Activated naive CD8-positive, alpha-beta T cell treated with anti-CD3 and anti-CD28 coated beads, Interleukin-2, amount 50 U/mL, for 24 hours (primary cell): ENCODE measurements at places on chromosomes 11 and 22.

DNA sequence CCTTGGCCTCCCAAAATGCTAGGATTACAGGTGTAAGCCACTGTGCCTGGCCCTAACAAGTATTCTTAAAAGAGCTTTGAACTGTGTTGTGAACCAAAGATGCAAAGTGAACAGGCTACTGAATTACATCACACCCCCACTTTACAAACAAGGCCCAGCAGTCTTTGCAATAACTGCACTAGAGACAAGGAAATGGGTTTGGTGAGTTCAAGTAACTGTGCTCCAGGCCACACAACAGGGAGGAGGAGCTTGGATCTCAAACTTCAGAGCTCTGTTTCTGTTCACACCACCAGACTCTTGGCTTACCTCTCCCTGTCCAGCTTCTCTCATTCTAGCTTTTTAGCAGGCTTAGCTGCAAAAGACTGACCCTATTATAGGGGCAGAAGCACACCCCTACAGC, 30.4 kb upstream of the RASL10A start:
- no peak overlapping the region for H3K4me3 ChIP-seq
- H3K27me3 ChIP-seq, result no peaks in the 10 kb centered on the region
- no peak for DNase-seq
- H3K27ac ChIP-seq, result no peak overlapping the region
- peaks cover 46% of the 10 kb centered on the region for H3K36me3 ChIP-seq
- H3K4me1 ChIP-seq, result no peaks in the 10 kb centered on the region

DNA sequence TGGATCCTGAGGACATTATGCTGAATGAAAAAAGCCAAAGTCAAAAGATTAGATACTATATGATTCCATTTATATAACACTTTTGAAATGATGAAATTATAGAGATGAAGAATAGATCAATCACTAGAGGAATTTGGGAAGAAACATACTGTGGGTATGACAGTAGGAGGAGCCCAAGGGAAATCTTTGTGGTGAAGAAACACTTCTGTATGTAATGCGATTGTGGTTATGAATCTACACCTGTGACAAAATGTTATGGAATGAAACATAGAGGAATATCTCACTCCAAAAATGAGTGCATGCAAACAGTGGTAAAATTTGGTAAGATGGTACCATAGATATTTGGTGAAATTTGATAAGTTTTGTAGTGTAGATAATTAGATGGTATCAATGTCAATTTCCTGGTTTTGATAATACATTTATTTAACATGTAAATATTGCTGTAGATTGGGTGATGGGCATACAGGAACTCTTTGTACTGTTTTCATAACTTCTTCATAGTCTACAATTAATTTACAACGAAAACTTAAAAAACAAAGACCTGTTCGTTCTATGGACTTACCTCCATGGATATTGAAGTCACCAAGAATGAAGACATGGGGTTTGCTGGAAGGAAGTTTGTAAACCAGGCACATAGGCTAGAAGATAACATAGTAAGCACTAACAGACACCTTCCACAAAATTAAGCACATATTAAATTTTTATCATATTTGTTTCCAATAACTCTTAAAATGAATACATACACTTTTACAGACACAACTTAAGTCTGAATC, 11.5 kb downstream of the MRGPRX1 start:
- no peak overlapping the region for H3K27ac ChIP-seq
- H3K4me1 ChIP-seq, result no peaks in the 10 kb centered on the region
- no peaks in the 10 kb centered on the region for H3K36me3 ChIP-seq

DNA sequence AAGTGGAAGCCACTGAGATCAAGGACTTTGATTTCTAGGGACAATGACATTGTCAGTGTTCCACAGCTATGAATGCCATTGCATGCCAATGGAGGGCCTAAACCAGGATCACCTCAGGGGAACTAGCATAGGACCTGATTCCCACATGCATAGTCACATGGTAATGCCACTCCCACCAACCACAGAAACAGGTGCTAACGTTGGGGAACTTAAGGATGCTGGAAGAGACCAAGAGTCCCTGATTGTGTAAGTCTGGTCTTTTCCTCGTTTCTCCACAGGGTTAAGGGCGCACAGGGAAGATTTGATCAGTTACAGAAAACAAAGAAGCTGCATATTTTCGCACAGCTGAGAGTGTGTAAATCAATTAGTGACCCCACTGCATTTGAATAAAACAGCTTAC, 59.4 kb upstream of the CD44 start:
- H3K36me3 ChIP-seq, result peaks cover 5% of the 10 kb centered on the region
- no peak for DNase-seq
- no peak overlapping the region for H3K4me3 ChIP-seq
- H3K4me1 ChIP-seq, result peaks cover 88% of the 10 kb centered on the region

- H3K27me3 ChIP-seq, result peaks cover 16% of the 10 kb centered on the region
- H3K4me3 ChIP-seq, result no peak overlapping the region
- no peak overlapping the region for H3K27ac ChIP-seq
Observed at GRCh38 chr22:26893173-26894110, 236.1 kb downstream of the MIAT start.

GRCh38 chr22:45351956-45352355, 42.2 kb downstream of the FAM118A start:
- H3K4me1 ChIP-seq, result peaks cover 8% of the 10 kb centered on the region
- no peak overlapping the region for H3K4me3 ChIP-seq
- no peak overlapping the region for H3K27ac ChIP-seq
- no peak for DNase-seq
- no peaks in the 10 kb centered on the region for H3K27me3 ChIP-seq
- H3K36me3 ChIP-seq, result no peaks in the 10 kb centered on the region

- no peak for DNase-seq
- no peaks in the 10 kb centered on the region for H3K36me3 ChIP-seq
- no peak overlapping the region for H3K4me3 ChIP-seq
- no peaks in the 10 kb centered on the region for H3K27me3 ChIP-seq
- H3K27ac ChIP-seq, result no peak overlapping the region
Observed at GRCh38 chr22:21070690-21071615, 25.2 kb downstream of the LRRC74B start.

- no peak overlapping the region for H3K27ac ChIP-seq
- no peak overlapping the region for H3K4me3 ChIP-seq
- H3K4me1 ChIP-seq, result no peaks in the 10 kb centered on the region
- H3K36me3 ChIP-seq, result no peaks in the 10 kb centered on the region
- DNase-seq, result no peak
- peaks cover 24% of the 10 kb centered on the region for H3K27me3 ChIP-seq
Observed at GRCh38 chr11:7257724-7258123, 6.0 kb downstream of the SYT9 start.

DNA sequence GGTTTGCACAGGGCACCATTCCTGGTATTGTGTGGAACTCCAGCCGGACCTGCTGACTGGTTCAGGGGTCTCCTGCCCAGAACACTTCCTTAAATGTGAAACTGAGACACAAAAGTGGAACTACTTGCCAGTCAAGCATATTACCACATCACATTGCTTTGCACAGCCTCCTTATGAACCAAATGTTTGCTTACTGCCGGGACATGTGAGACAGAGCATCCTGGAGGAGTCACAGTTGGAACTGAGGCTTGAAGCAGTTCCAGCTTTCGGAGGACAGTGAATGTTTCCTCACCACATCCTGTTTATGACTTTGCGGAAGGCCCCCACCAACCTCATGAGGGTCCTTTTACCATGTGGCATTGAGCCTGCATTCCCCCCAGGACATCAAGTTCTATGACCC, 105.8 kb upstream of the ARHGAP42 start:
- no peaks in the 10 kb centered on the region for H3K36me3 ChIP-seq
- no peak overlapping the region for H3K4me3 ChIP-seq
- no peak overlapping the region for H3K27ac ChIP-seq
- DNase-seq, result no peak

DNA sequence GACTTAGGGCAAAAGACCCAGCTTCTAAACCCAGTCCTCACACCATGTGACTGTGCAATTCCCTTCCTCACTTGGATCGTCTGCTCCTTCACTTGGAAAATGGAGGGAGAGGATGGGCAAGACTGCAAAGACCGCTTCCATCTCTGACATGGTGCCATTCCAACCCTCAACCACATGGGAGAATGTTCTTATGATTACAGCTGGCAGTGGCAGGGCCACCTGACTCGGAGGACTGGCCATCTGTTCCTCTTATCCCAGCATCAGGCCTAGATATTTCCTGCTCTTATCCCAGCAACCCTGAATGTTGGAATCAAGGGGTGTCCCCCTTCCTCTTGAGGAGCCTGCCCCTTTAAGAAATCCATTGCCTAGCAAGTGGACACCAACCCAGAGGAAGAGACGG, 15.4 kb downstream of the DSCAML1 start:
- no peak overlapping the region for H3K4me3 ChIP-seq
- no peaks in the 10 kb centered on the region for H3K36me3 ChIP-seq

- no peaks in the 10 kb centered on the region for H3K36me3 ChIP-seq
- H3K27ac ChIP-seq, result no peak overlapping the region
- peaks cover 41% of the 10 kb centered on the region for H3K27me3 ChIP-seq
- no peaks in the 10 kb centered on the region for H3K4me1 ChIP-seq
- no peak overlapping the region for H3K4me3 ChIP-seq
Observed at GRCh38 chr11:12835286-12835685, 161.1 kb downstream of the TEAD1 start.

- peaks cover 5% of the 10 kb centered on the region for H3K27me3 ChIP-seq
- no peaks in the 10 kb centered on the region for H3K36me3 ChIP-seq
- no peaks in the 10 kb centered on the region for H3K4me1 ChIP-seq
- DNase-seq, result no peak
Observed at GRCh38 chr22:35959121-35959800, 69.4 kb downstream of the RBFOX2 start.

DNA sequence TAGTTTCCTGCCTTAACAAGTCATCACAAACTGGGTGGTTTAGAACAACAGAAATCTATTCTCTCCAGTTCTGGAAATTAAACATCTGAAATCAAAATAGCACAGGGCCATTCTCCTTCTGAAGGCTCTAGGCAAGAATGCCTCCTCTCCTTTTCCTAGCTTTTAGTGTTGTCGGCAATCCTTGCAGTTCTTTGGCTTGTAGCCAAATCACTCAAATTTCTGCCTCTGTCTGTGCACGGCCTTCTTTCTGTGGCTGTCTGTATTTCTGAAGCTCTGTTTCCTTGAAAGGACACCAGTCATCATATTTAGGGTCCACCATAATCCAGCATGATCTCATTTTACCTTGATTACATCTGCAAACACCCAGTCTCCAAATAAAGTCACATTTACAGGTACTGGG, 795.5 kb downstream of the METTL15 start:
- H3K36me3 ChIP-seq, result no peaks in the 10 kb centered on the region
- no peak for DNase-seq
- H3K4me1 ChIP-seq, result no peaks in the 10 kb centered on the region
- H3K27ac ChIP-seq, result no peak overlapping the region
- no peaks in the 10 kb centered on the region for H3K27me3 ChIP-seq

- no peaks in the 10 kb centered on the region for H3K4me1 ChIP-seq
- no peak for DNase-seq
- no peaks in the 10 kb centered on the region for H3K27me3 ChIP-seq
- H3K36me3 ChIP-seq, result no peaks in the 10 kb centered on the region
- no peak overlapping the region for H3K4me3 ChIP-seq
Observed at GRCh38 chr11:129324533-129325175, 51.0 kb upstream of the BARX2 start.

DNA sequence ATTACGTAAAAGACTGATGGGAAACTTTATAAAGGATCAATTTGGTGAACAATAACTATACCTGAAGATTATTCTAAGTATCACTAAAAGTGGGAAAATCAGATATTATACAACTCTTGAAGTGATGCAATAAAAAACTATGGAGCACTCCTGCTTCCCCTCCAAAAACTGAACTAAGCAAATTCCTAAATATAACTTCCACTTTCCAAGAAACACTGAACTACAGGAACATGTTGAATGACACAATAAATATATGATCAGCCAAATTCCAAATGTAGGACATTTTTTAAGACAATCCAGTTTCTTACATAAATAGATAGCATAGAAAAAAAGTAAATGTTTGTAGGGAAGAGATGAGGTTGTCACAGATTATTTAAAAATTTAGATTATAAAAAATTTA, 102.1 kb upstream of the APOA1 start:
- no peak overlapping the region for H3K4me3 ChIP-seq
- no peaks in the 10 kb centered on the region for H3K4me1 ChIP-seq
- no peak overlapping the region for H3K27ac ChIP-seq

DNA sequence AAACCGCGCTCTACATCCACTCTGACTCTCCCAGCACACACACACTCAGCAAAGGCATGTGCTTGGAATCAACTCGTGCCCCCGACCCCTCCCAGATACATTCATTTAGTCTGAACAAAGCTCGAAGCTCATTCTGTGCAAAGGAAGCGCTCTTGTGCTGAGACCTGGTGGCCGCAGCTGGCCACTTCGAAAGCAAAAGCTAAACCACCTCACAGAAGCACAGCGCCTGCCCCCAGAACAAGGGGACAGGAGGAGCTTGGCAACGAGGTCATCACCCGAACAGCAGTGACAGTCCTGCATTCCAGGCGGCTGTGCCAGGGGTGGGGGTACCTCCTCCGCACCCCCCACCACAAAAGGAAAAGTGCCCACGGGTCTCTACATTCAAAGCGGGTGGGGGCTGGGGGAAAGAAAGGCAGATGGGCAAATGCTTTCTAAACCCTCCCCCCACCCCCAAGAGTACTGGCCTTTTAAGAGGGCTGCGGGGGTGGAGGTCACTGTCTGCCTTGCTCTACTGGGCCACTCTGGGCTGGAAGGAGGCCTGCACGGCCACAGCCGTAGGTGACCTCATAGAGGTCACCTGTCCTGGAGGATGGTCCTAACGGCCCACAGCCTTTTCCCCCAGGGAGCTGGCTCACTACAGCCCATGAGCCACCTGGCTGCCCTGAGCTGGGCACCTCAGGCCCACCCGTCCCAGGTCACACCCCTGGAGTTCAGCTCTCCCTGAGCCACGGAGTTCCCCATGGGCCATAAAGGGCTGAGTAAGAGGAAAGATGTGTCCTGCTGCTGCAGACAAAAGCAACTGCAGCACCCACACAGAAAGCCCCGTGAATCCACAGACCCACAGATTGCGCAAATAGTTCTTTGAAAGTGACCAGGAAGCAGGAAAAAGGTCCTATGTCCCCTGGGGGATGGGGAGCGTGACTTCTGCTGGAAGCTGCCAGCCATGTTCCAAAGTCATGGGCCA, 21.3 kb downstream of the CBX7 start:
- no peaks in the 10 kb centered on the region for H3K36me3 ChIP-seq
- DNase-seq, result no peak

DNA sequence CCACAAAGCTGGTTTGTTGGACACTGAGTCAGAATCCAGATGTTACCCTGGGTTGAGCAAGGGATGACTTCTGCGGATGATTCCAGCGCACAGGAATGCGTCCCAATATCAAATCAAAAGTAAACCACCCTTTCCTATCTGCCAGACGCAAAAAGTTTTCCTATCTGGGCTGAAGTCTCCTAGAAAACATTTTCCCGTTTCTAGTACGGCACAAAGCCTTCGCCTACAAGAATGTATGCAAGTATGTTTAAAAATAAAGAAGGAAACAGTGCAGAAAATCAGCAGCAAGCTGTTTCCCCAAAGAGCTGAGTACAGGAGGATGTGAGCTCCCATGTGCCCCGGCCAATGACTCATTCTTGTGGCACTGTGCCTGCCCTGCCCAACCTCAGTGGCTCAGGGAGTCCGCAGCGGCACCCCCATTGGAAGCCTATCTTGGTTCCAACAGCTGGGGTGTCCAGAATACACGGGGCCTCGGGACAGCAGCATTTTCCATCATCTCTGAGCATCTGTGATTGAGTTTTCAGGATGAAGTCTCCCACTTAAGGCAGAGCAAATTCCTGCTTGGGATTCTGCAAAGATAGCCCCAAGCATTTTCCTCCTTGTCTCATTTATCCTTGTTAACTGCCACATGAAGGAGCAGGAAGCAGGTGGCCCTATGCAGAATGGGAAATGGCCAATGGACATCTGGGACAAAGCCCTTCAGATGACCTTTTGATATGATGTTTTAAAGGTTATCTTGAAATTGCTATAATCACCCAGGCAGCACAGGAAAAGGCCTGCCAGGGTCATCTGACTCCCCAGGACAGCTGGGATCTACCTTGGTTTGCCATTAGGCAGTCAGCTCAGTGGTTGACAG, 17.5 kb downstream of the KCNJ5 start:
- no peak overlapping the region for H3K27ac ChIP-seq
- peaks cover 43% of the 10 kb centered on the region for H3K27me3 ChIP-seq
- H3K36me3 ChIP-seq, result no peaks in the 10 kb centered on the region
- no peak for DNase-seq
- H3K4me3 ChIP-seq, result no peak overlapping the region
